ENCODE measurements at places on chromosomes 6 and 20.

- no peak for DNase-seq
Observed at GRCh38 chr20:52529826-52530225, 338.2 kb upstream of the ZFP64 start.

DNA sequence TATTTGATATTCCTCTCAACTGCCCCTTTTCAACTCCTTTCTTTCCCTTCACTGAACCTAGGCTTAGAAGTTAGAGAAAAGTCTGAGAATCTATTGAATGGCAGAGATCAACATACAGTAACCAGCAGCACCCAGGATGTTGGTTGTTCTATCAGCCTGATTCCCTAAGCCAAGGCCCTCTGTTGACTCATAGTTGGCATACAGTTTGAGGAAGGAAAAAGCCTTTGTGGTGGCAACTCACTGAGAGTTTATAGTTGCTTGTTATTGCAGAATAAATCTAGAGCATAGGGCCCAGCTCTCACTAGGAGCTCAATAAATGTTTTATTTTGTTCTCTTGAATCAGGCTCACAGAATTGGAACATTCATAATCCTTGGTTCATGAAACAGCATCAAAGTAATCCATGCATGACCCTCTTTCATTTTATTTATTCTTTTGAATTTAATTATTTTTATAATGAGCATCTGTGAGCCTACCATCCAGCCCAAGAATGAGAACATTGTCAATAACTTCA is 119.1 kb upstream of the ADGRF1 start:
- no peak for DNase-seq

DNA sequence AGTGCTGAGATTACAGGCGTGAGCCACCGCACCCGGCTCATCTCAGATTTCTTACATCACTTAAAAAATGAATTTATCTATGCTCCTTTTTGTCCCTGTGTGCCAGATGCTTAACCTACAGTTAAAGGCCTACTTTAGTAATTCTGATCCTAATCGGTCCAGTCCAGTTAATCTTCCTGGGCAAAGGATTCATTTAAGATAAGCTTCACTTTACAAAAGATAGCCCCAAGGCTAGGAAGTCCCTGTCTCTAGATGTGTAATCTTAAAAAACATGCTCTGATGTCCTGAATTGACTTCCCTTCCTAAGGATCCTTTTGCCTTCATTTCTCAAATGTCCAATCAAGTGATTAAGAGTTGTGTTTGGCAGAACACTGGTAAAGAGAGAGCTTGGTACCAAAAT is 68.4 kb upstream of the IPCEF1 start:
- no peak for DNase-seq

- DNase-seq, result no peak
Observed at GRCh38 chr6:91886183-91886795, 1299.4 kb upstream of the MAP3K7 start.

DNA sequence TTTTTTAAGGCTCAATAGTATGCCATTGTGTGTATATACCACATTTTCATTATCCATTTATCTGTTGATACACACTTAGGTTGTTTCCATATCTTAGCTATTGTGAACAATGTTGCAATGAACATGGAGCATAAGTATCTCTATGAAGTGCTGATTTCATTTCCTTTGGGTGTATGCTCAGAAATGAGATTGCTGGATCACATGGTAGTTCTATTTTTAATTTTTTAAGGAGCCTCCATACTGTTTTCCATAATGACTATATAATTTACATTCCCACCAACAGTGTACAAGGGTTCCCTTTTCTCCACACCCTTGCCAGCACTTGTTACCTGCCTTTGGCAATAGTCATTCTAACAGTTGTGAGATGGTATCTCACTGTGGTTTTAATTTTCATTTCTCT is 15.1 kb upstream of the HLA-DOA start:
- DNase-seq, result no peak

- DNase-seq, result no peak
Observed at GRCh38 chr20:54078296-54078984, 8.0 kb upstream of the BCAS1 start.

DNA sequence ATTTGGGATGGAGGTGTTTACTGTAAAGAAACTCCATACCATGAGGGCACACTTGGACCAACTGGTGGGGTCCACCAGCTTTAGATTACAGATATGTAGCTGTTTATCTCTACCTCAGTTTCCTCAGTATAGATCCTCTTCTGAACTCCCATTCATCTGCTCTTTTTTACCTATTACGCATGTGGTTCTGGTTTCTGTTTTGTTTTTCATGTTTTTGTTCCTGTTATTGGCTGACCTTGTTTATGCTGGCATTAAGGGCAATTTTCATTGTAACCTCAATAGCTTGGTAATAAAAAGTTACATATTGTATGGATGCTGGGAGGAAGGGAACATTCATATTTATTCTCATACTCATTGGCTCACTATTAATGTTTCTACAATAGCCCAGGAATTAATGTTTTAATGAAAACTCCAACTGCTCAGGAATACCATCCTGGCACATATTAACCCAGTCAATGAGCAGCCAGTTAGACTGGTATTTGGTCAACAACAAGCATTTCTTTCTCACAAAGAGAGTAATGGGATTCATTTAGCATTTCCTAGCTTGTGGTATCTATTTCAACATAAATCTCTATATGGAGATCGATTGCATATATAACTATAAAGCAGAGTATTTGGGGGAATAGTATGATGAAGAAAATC is 83.8 kb upstream of the FAM184A start:
- DNase-seq, result no peak

DNA sequence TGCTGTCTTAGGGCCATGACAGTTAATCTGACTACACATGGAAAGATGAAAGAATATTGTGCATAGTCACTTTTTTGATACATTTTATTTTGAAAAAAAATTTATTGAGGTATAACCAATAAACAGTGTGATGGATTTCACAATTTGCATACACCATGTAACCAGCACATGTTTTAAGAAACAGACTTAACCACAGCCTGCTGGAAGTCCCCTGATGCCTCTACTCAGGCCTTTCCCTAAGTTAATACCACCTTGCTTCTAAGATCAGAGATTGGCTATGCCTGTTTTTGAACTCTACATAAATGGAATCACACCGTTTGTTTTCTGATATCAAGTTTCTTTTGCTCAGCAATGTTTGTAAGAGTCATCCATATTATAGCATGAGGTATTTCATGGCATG is 136.3 kb downstream of the CFAP61 start:
- no peak for DNase-seq

Data from NCI-H2227 treated with DMSO at 0.1 percent for 48 hours (cell line).